ENCODE measurements at places on chromosomes 12 and 14.

GRCh38 chr12:3117591-3118015, 40.4 kb downstream of the TSPAN9 start:
- no peak for DNase-seq

DNA sequence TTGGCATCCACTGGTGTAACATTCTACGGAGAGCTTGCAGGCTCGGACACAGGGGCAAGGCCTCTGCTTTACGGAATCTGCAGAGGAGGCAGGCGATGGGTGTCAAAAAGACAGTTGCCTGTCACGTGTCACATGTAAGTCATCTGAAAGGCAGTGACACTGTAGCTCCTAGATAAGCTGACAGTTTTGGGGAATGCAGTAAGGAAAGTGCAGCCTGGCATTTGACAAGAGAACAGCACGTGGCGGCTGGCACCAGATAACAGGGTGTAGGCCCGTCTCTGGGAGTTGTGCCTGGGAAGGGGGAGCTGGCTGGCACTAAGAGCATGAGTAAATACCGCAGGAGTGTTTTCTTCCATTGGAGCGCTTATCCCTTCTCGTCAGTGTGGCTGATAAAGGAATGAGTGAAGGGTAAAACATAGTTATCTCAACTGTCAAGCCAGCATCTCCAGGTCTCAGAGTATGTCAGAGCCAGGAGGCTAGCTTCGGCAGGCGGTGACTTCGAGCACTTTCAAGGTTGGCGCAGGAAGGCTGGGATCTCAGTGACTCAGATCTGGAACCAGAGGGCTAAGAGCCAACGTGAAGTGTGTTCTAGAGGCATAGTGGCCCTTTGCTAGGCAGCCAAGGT, 26.1 kb downstream of the ADCK1 start:
- DNase-seq = no peak

GRCh38 chr12:65278576-65279368, at the start of gene MSRB3:
TSS of gene MSRB3 (plus strand) at chr12:65278683. CDS start at chr12:65308580, 29,897 bp downstream.
- no peak for DNase-seq

- no peak for DNase-seq
Measured at GRCh38 chr12:104340177-104340576, 36.6 kb downstream of the EID3 start.

DNA sequence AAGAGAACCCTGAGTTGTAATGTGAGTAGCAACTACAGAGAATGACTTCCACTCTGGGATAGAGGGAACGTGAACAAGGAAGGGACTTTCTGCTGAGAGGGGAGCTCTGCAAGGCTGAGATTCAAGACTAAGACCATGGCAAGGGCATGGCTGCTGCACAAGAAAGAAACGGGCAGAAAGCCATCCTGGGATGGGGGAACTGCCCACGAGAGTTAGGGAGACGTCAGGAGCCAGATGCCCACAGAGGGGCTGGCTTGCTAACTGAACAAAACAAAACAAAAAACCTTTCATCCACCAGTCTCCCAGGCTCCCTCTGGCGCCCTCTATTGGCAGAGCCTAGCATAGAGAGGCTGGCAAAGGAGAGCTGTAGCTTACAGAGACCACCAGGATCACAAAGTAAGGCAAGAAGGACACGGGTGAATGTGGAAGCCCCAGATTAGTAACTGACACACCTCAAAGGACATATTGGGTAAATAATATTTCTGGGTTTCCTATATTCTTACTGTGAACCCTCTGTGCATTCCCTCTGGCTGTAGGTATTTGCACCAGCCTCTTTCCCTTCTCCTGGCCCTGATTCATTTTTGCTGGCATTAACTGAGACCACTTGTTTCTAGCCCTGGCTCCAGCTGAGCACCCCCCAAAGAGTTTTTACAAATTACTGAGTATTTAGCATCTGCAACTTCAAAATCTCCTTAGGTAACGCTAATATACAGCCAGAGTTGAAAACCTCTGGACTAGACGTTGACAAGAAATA, 338.3 kb downstream of the EMP1 start:
- DNase-seq = no peak

Data from MV-4-11 (cell line).